ENCODE measurements at places on chromosomes 11 and 22.

GRCh38 chr22:44758344-44758973, 6.1 kb downstream of the ARHGAP8 start:
- no peak for DNase-seq

- peak; percentile 83 for DNase-seq
Observed at GRCh38 chr22:19943082-19944026, 1.7 kb upstream of the TXNRD2 start.

GRCh38 chr22:50702261-50702671, 29.6 kb downstream of the SHANK3 start:
- peak; percentile 73 for DNase-seq

GRCh38 chr11:64850979-64851567, 6.6 kb upstream of the CDC42BPG start:
- no peak for DNase-seq

- DNase-seq, result no peak
Observed at GRCh38 chr22:41249442-41249841, 8.7 kb upstream of the CHADL start.

DNA sequence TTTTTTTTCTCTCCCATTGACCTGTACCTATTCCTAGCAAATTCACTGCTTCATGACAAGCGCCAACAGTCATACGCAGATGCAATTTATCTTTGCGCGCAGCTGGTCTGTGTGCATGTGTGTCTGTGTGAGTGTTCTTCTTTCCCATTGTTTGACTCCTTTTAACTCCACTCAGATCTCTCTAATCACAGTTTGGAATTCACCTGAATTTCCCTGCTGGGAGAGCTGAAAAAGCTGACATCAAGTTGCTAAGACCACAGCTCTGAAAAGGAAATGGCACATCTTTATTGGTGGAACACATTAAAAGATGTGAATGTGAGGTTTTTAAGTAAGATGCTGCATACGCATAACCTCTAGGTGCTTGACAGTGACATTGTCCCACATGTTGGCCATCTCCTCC, 187.4 kb upstream of the MTMR2 start:
- DNase-seq, result no peak

GRCh38 chr11:88657076-88657738, 319.7 kb upstream of the CTSC start:
- DNase-seq, result no peak
